SK-MEL-5 (cell line): ENCODE measurements at places on chromosomes 13 and 19. TPM values are rescaled to one million over a fixed set of nuclear protein-coding genes. Genes with fewer than 3 reads are reported as not detected.

The ZNF792 gene
- 2.5 and 2.6 TPM in 2 replicates for total RNA-seq

GRCh38 chr13:101624210-101624922, 171.9 kb downstream of the ITGBL1 start:
- DNase-seq: no peak

- DNase-seq: no peak
Observed at GRCh38 chr19:1850809-1851653, 2.7 kb upstream of the REXO1 start.

DNA sequence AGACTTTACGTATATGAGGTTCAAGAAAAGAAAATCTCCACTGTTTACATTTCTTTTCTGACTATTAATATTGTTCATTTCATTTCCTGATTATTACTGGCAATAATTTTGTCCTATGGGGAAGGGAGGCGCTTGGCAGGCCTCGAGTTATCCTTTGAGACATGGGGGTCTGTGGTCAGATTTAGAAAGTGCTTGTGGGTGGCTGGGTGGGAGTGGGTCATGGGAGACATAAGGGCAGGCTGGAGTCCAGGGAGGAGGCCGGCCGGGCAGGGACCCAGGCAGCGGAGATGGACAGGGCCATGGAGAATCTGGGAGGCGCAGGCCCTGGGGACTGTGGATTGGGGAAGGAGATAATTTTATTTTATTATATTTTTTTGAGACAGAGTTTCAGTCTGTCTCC, 40.1 kb downstream of the LTBP4 start:
- DNase-seq: no peak

- DNase-seq: no peak
Observed at GRCh38 chr13:97385854-97386253, 48.1 kb upstream of the RAP2A start.

DNA sequence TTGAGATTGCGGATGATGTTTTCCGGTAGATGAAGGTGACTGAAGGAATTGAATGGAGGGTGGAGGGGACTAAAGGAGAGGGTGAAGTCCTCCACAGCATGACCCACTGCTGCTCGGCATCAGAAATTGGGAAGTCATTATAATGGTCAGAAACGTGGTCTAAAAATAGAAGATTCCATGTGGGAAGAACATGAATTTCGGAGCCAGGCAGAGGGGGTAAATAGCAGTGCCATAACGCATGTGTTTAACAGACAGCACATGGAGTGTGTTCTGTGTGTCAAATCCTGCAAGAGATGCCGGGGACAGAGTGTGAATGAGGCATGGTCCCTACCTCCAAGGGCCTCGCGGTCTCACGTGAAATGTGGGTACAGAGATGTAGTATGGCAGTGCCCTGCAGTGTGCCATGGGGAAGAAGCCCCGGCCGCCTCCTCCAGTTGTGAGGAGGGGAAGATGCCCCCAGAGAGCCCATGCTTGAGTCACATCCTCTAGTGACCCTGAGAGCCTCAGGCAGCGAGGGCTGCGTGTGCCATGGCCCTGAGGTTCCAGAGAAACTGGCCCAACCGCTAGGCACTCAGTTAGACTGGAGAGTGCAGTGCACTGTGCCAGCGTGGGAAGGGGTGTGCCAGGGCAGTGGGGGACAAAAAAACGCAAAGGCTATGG, 106.1 kb downstream of the COL4A2 start:
- DNase-seq: no peak
